Tibial artery (tissue), 4 donors: ENCODE measurements at places on chromosomes 1 and 21.

- H3K4me3 ChIP-seq = no peak overlapping the region
- peaks cover 20% of the 10 kb centered on the region for H3K4me1 ChIP-seq
- no peaks in the 10 kb centered on the region for H3K36me3 ChIP-seq
- no peaks in the 10 kb centered on the region for H3K27me3 ChIP-seq
Measured at GRCh38 chr1:234550341-234551031, 59.5 kb downstream of the IRF2BP2 start.

- no peak overlapping the region for H3K27ac ChIP-seq
- H3K4me1 ChIP-seq = no peaks in the 10 kb centered on the region
- DNase-seq = no peak
- H3K36me3 ChIP-seq = no peaks in the 10 kb centered on the region
- peaks cover 71% of the 10 kb centered on the region for H3K27me3 ChIP-seq
- H3K4me3 ChIP-seq = no peak overlapping the region
Measured at GRCh38 chr1:18608534-18608933, 22.1 kb upstream of the PAX7 start.

DNA sequence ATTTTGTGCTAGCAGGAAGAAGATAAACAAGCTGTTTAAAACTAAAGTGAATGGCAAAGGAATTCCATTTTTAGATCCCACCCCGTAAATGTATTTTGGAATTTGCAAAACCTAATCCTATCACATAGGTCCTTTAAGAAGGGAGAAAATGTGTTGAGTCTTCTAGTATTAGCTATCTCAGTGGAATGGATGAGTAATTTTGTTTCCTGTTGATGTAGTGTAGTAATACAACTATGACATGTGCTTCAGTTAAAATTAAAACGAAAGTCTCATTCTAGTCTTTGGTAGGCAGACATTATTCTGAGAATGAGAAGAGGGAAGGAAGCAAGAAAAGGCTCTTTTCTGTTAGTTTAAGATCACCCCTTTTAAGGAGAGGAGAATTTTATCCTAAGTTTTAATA, 265.9 kb upstream of the C1orf105 start:
- no peak overlapping the region for H3K4me3 ChIP-seq
- peak overlapping the region; percentile 58 for H3K27ac ChIP-seq
- H3K4me1 ChIP-seq = peaks cover 4% of the 10 kb centered on the region
- no peaks in the 10 kb centered on the region for H3K27me3 ChIP-seq

GRCh38 chr1:110591956-110592355, 14.2 kb downstream of the KCNA2 start:
- DNase-seq = no peak
- no peak overlapping the region for H3K4me3 ChIP-seq
- no peaks in the 10 kb centered on the region for H3K27me3 ChIP-seq

DNA sequence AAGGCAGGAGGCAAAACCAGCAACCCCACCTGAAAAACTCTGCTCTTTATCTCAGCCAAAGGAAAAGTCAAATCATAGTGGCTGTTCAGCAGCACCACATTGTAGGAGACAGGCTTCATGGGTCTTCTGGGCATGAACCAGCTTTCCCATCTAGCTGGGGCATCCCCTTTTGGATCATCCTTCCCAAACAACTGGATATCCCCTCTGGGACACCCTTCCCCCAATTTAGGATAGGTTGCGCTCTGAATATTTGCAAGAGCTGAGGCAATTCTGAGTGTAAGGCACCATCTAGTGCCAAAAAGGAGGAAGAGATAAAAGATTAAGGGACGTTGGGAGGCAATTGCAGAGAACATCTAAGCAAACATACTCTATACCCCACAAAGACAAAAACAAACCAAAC, 295.8 kb downstream of the MATN1 start:
- no peak overlapping the region for H3K27ac ChIP-seq
- H3K4me1 ChIP-seq = no peaks in the 10 kb centered on the region
- no peaks in the 10 kb centered on the region for H3K36me3 ChIP-seq
- peaks cover 9% of the 10 kb centered on the region for H3K27me3 ChIP-seq
- DNase-seq = peak; percentile 38
